Midbrain (tissue), 1 donor: ENCODE measurements at places on chromosomes 13 and 19.

DNA sequence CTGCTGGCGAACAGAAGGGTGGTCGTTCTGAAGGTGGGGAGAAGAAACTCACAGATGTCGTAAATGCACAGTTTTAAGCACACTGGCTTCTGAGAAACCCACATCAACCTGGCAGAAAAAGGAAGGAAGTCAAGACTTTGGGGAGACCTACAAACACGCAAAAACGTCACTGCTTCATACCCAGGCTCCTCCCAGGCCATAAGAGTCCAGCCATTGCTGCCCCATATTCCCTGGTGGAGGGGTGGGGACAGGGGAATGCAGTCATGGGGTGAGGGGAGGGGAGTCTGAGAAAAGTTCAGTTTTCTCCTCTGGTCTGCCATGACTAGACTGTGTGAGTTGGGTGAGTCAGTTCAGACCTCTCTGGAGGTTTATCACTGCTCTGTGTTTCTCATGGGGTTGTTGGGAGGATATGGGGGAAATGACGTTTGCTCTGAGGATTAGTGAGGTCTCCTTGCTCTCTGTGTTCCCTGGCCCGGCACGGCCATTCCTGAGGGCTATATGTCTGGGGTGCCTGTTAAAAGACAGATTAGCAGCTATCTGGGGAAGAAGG lies 139.0 kb downstream of the FLT1 start:
- no peak for DNase-seq

GRCh38 chr13:73366241-73366640 lies 307.4 kb downstream of the KLF5 start:
- no peak for DNase-seq

DNA sequence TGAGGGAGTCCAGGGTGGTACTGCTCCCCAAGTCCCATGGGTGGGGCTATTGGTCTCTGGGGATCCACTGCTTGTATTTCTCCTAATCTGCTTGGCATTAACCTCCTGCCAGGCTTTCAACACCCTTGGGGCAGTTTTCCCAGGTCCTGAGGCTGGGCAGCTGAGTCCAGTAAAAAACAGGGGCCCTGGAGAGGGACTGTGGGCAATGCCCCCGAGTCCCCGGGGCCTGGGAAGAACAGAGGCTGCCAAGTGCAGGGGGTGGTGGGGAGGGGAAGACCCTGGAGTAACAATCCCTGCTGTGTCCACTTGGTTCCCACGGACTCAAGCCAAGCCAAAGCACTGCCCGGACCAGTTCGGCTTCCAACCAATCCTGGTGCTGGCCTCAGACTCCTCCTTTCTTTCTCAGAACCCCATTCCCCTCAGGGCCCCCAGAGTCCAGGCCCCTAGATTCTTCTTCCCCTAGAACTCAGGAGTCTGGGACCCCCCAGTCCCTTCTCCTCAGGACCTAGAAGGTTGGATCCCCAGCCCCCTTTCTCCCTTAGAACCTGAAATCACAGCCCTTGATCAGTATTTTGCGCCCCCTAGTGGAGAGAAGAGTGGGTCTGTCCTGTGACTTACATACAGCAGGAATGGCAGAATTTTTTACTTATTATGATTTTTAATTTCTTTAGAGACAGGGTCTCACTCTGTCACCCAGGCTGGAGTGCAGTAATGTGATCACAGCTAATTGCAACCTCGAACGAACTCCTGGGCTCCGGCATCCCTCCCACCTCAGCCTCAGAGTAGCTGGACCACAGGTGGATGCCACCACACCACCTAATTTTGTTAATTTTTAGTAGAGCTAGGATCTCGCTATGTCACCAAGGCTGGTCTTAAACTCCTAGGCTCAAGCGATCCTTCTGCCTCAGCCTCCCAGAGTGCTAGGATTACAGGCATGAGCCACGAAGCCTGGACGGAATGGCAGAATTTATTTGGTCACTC lies 3.7 kb upstream of the CLPTM1 start:
- DNase-seq, result peak; percentile 89

DNA sequence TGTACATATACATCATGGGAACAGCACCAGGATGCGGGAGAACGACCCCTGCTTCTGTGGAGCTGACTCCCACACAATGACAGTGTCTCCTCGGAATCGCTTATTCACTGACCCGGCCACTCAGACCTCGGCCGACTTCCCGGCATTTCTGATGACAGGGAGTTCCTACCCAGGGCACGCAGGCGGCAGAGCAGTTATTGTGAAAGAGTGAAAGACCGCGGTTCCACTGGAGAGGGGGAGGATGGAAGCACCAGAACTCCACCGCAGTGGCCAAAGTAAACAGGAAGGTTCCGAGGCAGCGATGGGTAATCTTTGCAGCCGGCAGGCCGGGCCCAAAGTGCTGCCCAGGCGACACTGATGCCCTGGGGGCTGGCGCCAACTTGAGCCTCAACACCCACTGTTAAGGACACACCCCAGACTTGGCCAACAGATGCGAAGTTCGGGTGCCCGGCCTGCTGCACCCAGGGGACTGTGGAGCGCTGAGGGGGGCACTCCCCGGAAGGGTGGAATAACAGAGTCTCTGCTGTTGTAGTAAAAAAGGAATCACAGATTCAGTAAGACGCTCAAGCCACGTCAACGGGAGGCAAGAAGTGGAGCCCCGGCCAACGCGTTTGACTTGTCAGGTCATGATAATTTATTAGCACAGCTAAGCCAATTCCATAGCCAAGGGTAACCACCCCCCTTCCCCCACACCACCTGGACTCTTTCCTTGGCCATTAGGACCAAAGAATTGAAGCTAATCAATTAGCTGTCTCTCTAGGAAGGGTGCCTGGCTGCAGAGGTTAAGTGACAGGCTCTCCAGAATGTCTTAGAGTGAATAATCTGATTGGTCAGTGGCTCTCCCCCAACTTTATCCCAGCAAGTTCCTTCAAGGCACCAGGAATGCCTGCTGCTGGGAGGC lies 5.8 kb downstream of the MLLT1 start:
- DNase-seq, result peak; percentile 67

DNA sequence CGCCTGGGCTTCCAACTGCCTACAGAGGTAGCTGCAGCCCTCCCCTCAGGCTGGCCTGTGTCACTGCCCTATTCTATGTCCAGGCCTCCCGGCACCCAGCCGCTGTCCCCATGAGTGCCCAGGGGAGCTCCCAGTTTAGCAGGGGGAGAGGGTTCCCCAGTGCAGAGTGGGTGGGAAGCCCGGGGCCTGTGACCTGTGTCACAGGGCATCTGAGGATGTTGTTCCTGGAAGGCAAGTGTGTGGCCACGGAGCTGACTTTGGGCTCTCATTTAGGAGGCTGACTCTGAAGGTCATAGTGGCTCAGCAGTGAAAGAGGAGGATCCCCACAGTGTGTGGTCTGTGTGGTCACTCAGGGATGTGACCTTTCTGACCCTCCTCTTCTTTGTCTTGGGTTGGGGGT lies 25.1 kb downstream of the PPP1R37 start:
- no peak for DNase-seq

GRCh38 chr19:49340069-49340864 lies 5.1 kb downstream of the CD37 start:
- no peak for DNase-seq

DNA sequence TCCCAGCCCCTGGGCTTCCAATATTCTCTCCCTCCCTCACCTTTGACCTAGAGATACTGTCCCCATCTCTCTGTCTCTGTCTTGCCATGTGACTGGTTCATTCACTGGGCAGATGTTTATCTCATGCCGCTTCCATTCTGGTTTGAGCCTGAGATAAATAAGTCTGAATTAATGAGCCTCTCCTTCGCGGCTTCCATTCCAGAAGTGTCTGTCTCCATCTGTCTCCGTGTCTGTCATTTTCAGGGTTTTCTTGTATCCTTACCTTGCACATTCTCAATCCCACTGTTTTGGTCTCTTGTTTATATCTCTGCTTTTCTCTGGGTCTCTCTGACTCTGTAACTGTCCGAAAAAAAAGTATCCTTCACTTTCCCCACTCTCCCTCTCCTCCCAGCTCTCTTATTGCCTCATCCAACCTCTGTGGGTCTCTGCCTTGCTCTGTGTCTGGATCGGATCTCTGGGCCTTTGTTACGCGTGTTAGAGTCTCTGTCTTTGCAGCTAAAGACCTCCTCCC lies 4.3 kb downstream of the SPHK2 start:
- DNase-seq, result no peak

DNA sequence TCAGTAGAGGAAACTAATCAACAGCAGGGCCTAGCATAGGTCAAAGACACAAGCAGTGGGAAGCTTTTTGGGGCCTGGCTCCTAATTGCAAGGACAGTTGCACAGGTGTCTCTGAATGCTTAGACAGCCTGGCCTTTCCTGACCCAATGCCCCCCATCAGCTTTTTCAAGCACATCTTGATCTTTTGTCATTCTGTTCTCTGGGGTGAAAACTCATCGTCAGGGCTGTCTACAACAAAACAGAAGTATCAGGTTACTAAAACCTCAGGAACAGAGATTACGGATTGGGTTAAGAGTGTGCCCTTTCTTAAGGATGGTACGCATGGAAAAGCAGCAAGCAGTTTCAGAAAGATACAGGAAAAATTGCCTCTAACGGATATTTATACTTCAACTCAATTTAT lies 8.3 kb upstream of the ZNF254 start:
- no peak for DNase-seq

- no peak for DNase-seq
Measured at GRCh38 chr19:31890230-31890629, 455.2 kb upstream of the ZNF507 start.

DNA sequence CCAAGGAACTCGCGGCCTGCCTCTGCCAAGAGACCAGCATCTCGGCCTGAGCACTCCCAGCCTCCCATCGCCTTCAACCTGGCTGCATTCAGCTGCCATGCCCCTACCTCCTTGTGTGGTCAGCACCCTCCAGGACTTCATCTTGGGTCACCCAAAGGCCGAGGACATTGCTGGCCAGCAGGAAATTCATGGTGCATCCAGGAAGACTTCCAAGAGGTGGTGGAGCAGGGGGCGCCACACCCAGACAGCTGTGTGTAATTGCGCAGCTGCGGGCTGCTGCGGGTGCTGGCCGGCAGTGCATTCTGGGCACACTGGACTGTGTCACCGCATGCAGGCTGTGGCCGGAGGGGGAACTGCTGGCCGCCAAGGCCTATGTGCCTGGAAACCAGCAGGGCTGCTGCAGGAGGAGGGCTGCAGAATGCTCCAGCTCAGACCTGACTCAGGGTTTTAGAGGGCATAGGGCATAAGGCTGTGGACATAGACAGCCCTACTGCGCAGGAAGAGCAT lies 164.3 kb upstream of the TUBA3C start:
- no peak for DNase-seq

GRCh38 chr13:25652764-25653163 lies 281.0 kb downstream of the ATP8A2 start:
- DNase-seq, result no peak

GRCh38 chr19:50897191-50897607 lies 14.0 kb downstream of the KLK4 start:
- no peak for DNase-seq

- DNase-seq, result no peak
Measured at GRCh38 chr13:110971486-110971885, 56.6 kb upstream of the ANKRD10 start.

- DNase-seq, result no peak
Measured at GRCh38 chr13:81609335-81609734, 1268.4 kb upstream of the SPRY2 start.

- DNase-seq, result no peak
Measured at GRCh38 chr19:38032951-38033350, 125.9 kb downstream of the SIPA1L3 start.

DNA sequence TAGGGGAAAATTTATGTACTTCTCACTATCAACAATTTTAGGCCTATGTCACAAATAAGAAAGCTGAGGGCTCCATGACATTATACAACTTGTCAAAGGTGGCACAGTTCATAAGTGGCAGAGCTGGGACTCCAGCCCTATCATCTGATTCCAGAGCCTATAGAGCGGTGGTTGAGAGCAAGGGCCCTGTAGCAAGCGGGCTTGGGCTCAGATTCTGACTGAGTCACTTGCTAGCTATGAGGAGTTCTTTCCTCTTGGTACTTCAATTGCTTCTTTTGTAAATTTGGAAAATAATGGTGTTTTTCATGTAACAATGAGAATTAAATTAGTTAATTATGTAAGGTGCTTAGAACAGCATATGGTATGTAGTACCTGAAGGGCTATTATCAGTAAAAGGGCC lies 28.7 kb upstream of the FAM216B start:
- no peak for DNase-seq

GRCh38 chr13:105255472-105255871 lies 1280.0 kb downstream of the EFNB2 start:
- no peak for DNase-seq

DNA sequence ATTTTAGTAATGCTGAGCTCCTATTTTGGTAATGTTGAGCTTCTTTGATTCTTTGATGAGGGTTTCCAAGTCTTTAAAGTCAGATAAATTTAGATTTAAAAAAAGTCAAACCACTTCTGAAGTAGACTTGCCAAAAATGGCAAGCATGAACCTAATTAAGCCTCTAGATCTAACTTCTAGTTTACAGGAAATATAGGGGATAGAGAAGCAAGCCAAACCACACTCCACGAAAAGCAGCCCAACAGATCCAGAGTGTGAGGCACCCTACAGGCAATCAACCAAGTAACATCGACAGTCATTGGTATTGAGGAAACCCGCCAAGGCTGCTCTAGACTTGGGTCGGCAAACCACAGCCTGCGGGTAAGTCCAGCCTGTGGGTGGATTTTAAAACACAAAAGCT lies 3.7 kb downstream of the GGACT start:
- DNase-seq, result no peak

GRCh38 chr19:5804516-5805461 lies at the start of gene NRTN:
Gene NRTN (plus strand): TSS chr19:5805067. CDS start chr19:5824166, 19,099 bp downstream.
- no peak for DNase-seq

GRCh38 chr19:15187026-15188007 lies 13.5 kb downstream of the NOTCH3 start:
- no peak for DNase-seq

- no peak for DNase-seq
Measured at GRCh38 chr13:52879950-52880741, 31.7 kb upstream of the PCDH8 start.

DNA sequence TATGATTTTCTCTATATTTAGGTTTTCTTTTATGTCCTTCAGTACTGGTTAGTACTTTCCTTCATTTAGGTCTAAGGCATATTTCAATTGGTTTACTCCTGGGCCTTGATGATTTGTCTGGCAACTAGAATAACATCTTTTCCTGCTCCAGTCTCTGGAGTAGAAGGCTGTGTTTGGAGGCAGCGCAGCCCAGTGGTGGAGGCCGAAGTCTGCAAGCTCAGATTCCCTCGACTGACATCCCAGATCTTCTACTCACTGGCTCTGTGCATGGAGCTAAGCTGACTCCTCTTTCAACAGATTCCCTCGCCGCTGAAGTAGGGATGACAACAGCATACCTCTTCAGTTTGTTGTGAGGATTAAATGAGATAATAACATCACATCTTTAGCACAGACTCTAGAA lies 141.0 kb downstream of the RAP2A start:
- peak; percentile 9 for DNase-seq
